Umbilical cord (tissue), 2 donors: ENCODE measurements at places on chromosomes 13 and 19. TPM values are rescaled to one million over a fixed set of nuclear protein-coding genes. Genes with fewer than 3 reads are reported as not detected.

DNA sequence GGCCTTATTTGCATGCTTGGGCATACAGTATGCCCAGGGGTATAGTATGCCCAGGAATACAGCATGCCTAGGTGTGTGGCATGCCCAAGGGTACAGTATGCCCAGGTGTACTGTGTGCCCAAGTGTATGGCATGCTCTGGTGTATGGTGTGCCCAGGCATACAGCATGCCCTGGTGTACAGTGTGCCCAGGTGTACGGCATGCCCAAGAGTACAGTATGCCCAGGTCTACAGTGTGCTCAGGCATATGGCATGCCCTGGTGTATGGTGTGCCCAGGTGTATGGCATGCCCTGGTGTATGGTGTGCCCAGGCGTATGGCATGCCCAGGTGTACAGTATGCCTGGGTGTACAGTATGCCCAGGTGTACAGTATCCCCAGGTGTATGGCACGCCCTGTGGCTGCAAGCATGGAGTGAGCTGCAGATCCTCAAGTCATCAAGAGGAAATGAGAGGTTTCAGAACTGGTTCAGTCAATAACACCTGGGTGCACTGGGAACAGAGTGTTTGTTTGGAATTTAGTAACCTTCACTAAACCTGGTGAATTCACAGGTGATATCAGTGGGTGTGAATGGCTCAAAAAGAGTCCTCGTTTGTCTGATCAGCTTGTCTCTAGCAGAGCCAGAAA lies 7.8 kb upstream of the C13orf42 start:
- no peak for DNase-seq

GRCh38 chr19:56705939-56706338 lies 34.4 kb upstream of the ZNF835 start:
- no peak for DNase-seq

The RAB11B gene
- total RNA-seq = 42.6 TPM

- DNase-seq = no peak
Measured at GRCh38 chr19:35257113-35257461, 8.3 kb downstream of the LSR start.

The GRIN3B gene
- not detected for total RNA-seq

- DNase-seq = no peak
Measured at GRCh38 chr13:91241221-91241933, 106.1 kb upstream of the MIR17HG start.

- no peak for DNase-seq
Measured at GRCh38 chr19:19050731-19051130, 13.1 kb upstream of the SLC25A42 start.

The TSSK6 gene
- total RNA-seq = 1.7 TPM

- peak; percentile 91 for DNase-seq
Measured at GRCh38 chr13:86877441-86877840, 793.7 kb upstream of the SLITRK5 start.

- DNase-seq = no peak
Measured at GRCh38 chr13:77356155-77356554, 29.3 kb upstream of the MYCBP2 start.

- DNase-seq = peak; percentile 63
Measured at GRCh38 chr19:29671393-29672160, 6.3 kb downstream of the PLEKHF1 start.

The KRTDAP gene
- 56.1 TPM for total RNA-seq

- DNase-seq = no peak
Measured at GRCh38 chr13:101467415-101467814, 14.9 kb downstream of the ITGBL1 start.

DNA sequence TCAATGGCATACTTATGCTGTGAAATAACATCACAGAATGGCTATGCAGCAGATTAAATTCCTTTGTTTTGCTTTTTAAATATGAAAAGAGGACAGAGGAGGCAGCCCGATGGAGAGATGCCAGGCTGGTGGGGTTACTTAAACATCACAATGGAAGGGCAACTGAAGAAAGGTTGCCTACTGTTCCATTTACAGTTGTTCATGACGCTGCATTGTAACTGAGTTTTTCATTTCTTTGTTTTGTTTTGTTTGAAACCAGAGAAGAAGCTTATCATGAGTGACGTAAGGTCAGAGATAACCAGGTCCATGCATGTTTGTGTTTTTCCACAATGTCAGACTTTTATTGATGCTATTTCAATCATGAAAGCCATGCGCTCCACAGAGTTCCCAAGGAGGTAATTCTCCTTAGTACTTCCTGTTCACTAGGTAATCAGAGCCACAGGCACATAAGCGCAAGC lies 273.8 kb downstream of the LHFPL6 start:
- no peak for DNase-seq

DNA sequence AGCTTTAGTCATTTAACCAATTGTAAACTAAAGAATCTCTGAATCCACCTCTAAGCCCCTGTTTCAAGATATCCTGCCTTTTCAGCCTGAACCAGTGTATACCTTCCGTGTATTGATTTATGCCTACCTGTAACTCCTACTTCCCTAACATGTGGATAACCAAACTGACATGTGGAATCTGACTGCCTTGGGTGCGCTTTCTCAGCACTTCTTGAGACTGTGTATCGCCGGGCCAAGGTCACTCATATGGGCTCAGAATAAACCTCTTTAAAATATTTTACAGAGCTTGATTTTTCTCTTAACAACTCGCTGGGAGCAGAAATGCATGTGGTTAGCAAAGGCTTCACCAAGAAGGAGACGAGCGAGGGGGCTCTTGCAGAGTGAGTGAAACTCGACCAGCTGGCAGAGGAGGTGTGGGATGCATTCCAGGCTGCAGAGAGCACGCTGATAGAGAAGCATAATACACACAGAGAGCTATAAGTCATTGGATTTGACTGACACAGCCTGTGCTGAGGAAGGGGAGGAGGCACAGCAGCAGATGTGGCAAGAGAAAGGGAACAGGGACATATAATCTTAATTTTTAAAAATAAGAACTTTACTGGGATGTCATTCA lies 268.2 kb upstream of the MAB21L1 start:
- peak; percentile 76 for DNase-seq

DNA sequence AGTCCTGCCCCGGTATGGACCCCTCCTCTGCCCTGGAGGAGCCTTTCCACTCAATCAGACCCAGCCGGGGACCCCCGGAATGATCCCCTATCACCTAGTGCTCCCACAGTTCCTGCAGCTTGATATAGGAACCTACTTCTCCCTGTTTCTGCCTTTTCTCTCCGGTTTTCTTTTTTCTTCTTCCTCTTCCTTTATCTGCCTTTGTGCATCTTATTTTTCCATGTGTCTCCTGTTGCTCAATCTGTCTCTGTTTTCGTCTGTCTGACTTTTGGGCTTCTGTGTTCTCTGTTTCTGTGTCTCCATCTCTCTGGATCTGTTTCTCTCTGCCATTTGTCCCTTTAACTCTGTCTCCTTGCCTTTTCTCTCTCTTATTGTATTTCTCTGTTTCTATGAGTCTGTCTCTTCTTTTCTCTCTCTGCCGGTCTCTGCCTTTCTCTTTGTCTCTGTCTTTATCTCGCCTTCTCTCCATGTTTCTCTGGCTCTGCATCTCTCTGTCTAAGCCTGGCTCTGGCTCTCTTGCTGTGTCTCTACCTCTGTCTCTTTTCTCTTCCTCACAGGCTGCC lies 10.0 kb downstream of the MEGF8 start:
- DNase-seq = no peak
